ENCODE measurements at places on chromosomes 16 and 17.
A peak's percentile ranks its signal among the peaks of the same experiment; 100 is the strongest.

- no peak for DNase-seq
Measured at GRCh38 chr17:36993227-36993626, 44.5 kb downstream of the AATF start.

DNA sequence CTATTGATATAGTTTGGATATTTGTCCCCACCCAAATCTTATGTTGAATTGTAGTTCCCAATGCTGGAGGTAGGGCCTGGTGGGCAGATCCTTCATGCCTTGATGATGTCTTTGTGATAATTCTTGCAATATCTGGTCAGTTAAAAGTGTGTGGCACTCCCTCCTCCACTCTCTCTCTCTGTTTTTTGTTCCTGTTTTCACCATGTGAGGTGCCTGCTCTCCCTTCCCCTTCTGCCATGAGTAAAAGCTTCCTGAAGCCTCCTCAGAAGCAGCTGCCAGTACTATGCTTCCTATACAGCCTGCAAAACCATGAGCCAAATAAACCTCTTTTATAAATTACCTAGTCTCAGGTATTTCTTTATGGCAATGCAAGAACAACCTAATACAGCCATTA, 47.3 kb downstream of the TOM1L2 start:
- no peak for DNase-seq

GRCh38 chr17:61322325-61323002, 77.2 kb upstream of the TBX2 start:
- DNase-seq, result no peak

- peak; percentile 72 for DNase-seq
Measured at GRCh38 chr17:2241823-2242222, 61.8 kb downstream of the SMG6 start.

DNA sequence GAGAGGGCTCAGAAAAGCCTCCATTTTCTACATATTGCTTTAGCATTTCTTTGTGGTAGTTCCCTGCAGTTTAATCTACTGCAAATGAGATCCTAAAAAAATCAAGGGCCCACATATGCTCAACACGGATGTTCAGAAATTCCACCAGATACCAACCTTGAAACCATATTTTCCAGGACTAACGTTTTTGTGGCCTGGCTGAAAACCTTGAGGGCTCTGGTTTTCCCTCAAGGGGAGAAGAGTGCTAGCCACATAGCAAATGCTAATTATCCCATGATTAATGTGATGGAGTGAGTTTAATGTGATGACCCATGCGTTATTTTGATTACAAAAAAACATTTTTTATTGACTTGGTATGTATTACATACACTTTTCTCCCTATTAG, 68.9 kb downstream of the SNX11 start:
- DNase-seq, result no peak

GRCh38 chr16:88790312-88791211, 5.5 kb upstream of the PIEZO1 start:
- DNase-seq, result no peak

GRCh38 chr17:42521666-42522262, 14.3 kb upstream of the NAGLU start:
- no peak for DNase-seq

DNA sequence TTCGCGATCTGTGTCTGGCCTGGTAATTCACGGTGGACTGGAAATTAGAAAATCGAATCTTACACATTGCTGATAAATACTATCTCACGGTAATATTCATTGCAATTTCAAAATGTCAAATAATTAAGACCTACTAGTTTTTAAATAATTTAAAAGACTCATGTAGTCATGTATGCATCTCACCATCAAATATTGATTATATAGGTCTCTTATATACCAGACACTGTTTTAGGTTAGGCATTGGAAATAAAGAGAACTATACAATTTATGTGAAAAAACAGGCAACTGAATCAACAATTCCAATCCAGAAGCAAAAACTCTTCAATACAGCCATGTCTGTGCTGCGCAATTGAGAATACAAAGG, 7.5 kb upstream of the PIRT start:
- no peak for DNase-seq

- no peak for DNase-seq
Measured at GRCh38 chr16:2415085-2415484, 14.2 kb upstream of the CCNF start.

- DNase-seq, result no peak
Measured at GRCh38 chr17:58278661-58279015, 2.1 kb downstream of the MPO start.

DNA sequence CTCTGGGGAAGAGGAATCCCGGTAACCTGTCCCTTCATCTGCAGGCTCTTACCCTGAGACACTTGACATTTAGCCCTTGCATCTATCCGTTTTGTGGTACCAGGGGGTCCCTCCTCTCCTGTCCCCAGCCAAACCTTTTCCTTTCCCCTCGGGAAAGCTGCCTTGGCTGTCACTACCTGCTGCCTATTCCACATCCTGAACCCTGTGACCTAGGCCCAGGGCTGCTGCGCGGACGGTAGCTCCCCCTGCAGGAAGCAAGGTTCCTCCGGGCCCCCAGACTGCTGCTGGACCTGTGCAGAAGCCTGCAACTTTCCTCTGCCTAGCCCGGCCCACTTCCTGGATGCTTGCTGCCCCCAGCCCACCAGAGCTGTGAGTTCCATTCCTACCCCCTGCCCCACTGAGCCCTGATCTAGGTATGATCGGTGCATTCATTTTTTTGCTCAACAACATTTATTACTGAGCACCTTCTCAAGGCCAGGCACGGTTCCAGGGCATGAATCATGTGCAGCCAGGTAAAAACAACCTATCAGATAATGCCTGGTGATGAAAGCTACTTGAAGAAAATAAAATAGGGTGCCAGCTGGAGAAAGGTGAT, 10.5 kb upstream of the ALDOA start:
- DNase-seq, result no peak

GRCh38 chr16:82311528-82311927, 141.5 kb upstream of the MPHOSPH6 start:
- DNase-seq, result no peak

DNA sequence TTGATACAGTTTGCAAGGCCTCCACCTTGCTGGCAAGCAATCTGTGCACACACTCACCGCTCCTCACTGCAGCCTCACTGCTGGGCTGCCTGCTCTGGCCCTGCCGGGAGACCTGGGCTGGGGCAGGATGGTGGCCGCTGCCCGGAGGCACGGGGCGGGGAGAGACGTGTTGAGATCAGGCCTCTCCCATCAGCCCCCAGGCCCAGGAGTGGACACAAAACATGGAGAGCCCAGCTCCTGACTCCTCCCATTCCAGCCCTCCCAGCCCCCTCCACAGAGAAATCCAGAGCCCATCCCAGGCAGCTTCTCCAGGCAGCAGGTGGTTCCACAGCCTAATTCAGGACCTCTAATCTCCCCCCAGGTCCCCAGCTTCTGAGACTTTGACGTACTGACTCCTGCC, 23.1 kb upstream of the RPL38 start:
- no peak for DNase-seq

DNA sequence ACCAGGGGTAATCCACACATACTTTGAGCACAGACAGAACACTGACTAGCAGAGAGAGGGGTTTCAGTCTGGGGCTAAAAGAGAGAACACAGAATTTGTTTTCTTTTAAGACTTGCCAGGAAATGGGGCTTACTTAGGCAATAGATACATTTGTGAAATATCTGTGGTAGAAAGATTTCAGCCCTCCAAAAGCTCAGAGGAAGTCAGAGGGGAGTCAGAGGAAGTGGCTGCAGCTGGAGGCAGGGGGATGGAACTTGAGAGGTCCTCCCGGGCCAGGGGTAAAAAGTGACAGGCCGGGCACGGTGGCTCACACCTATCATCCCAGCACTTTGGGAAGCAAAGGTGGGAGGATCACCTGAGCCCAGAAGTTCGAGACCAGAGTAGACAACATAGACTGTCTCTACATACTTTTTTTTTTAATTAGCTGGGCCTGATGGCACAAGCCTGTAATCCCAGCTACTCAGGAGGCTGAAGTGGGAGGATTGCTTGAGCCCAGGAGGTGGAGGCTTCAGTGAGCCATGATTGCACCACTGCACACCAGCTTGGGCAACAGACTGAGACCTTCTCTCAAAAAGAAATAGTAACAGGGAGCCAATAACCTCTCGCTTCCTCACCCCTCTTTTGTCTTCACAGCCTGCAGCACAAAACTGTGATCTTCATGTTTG, 49.9 kb downstream of the NLRC5 start:
- DNase-seq, result peak; percentile 77

- no peak for DNase-seq
Measured at GRCh38 chr16:4625560-4626159, 1.0 kb downstream of the MGRN1 start.

DNA sequence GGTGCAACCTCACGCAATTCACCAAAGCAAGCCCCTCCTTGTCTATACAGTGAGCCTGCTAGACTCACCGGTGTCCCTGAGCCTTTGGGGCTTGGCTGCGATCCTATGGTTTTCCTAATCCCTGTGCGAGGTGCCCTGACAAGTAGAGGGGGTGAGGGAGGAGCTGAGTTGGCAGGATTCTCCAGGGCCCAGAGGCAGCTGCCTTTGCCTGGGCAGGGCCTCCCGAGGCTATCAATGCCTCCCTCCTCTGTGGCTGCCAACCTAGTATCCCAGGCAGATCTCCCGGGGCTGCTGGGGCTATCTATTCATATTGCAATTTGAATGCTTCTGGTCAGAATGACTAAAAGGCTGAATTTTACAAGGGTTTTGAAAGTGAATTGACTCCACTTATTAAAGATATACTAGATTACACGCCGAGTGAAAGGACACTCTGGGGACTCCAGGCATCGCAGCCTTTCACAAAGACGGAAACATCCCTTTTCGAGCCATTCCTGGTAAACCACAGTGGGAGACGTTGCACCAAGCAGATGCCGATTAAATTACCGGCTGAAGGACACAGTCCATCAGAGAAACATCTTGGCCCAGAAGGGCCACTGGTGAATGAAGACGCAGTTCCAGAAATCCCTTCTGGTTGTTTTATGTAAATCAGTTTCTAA, 11.3 kb upstream of the PITPNM3 start:
- DNase-seq, result no peak

GRCh38 chr17:68892658-68893057, 62.5 kb downstream of the ABCA8 start:
- DNase-seq, result no peak

DNA sequence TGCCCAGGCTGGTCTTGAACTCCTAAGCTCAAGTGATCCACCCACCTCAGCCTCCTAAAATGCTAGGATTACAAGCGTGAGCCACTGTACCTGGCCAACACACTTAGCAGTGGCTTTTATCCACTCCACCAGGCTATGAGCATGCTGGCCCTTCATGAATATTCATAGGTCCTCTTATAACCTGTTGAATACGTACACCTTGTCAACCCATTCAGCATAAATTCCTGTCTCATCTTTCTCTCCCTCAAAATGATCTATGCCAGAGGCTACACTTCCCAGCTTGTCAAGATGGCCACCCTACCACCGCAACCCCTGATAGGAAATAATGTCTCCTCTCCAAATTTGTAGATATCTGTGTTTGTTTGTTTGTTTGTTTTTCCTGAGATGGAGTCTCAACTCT, 11.0 kb upstream of the ZG16 start:
- DNase-seq, result no peak

DNA sequence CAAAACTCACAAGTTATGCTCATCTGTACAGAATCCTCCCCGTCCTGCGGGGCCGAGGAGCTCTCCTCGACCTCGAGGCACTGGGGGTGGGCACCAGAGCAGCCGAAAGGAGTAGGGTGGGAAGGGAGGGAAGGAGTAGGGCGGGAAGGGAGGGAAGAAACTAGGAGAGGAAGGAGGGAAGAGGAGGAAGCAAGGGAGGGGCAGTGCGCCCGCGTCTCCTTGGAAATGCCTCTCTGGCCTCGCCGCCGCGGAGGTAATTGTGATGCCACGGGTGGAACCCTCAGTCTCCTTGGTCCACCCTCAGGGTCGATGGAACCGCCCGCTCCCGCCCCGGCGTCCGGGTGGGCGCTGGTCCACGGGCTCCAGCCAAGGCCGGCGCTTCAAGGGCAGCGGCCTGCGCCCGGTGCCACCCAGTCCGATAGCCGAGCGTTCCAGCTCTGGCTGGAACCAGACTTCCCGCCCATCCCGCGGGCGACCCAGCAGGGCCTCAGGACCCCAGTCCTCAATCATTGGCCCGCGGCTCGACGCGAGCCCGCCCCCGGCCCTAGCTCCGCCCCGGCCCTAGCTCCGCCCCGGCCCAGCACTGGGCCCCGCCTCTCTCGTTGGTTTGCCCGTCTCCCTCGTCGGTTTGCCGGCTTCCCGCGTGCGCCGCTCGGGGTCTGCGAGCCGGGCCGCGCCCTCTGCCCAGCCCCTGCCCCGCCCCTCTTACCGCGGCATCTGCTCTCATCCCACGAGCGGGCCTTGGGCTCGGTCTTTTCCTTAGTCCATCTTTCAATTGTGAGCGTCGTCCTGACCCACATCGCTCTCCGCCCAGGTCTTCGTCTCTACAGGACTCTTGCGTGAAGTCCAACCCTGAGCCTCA, 596 bp downstream of the PROCA1 start:
- peak; percentile 74 for DNase-seq

DNA sequence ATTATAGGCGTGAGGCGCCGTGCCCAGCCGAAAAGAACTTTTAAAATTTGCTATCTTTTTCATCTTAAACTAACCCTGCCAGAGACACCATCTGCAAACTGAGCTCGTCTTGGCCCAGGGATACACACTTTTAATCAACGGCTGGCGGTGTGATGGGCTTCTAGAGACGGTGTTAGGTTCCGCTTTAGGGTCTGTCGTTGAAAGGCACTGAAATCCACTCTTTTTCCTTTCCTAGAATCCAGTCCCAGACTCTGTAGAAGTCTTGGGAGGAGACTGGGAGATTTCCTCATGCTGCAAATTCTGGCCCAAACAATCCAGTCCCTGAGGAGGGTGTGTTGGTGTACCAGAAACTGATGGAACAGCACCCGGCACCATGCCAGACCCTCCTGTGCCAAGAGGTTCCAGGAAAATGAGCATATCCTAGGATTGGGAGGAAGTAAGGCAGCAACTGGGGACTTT, 52.0 kb upstream of the TEX2 start:
- no peak for DNase-seq

DNA sequence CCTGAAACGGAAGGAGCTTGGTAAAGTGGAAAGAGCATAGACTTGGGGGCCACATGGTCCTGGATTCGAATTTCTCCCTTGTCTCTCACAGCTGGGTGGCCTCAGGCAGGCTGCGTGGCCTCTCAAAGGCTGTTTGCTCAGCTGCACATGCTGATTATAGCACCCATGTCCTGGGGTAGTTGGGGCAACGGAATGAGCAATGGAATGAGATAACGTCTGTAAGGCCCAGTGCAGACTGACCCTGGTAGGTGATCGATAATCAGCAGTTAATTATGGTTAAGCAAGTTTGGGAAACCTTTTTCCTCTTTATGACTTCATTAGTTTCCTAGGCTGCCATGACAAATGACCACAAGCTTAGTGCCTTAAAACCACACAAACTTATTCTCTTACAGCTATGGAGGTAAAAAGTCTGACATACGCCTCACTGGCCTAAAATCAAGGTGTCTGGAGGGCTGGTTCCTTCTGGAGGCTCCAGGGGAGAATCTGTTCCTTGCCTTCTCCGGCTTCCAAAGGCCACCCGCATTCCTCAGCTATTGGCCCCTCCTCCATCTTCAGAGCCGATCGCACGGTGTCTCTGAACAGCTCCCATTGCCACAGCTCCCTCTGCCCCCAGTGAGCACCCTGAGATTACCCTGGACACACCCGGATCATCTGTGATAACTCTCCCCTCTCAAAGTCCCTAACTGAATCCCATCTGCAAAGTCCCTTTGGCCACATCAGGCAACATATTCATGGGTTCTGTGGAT, 294.9 kb upstream of the FOXF1 start:
- no peak for DNase-seq

All from fibroblast of skin of left quadriceps (primary cell).